Activated effector memory CD4-positive, alpha-beta T cell treated with Interleukin-2 at 50 U/mL for 16 hours (primary cell): ENCODE measurements at places on chromosomes 6 and 20.

DNA sequence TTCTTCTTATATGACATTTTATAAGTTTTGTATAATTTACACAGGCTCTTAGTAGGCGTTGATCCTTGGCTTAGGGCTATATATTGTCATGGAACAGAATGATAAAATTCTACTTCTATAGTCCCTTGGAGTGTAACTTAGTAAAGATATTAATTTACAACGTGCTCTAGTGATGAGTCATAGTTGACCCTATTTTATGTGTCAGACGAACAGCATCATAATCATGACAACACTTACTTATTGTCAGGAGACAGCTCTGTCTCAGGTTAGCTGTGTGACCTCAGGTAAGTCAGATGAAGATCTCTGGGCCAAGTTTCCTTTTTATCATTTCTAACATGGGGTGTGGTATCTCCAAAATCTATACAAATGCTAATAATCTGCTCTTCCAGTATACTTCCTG is 473.5 kb downstream of the UTRN start:
- DNase-seq = no peak

GRCh38 chr6:106976270-106976669 is 1.7 kb upstream of the CD24 start:
- DNase-seq = no peak

DNA sequence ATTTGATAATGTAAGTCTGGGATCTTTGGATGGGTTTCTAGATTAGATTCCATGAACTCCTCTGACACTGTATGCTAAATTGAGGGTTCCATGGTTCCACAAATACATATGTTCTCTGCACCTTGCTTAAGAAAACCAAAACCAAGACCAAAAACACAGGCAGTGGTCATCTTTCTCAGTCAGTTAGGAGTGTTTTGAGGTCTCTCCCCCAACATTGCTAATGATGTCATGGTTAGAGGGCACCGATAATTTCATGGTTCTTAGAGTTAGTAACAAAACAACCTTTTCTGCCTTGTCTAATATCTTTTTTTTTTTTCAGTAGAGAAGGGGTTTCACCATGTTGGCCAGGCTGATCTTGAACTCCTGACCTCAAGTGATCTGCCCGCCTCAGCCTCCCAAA is 44.5 kb downstream of the ARID1B start:
- DNase-seq = no peak

GRCh38 chr6:170253226-170253909 is 37.5 kb downstream of the DLL1 start:
- no peak for DNase-seq

DNA sequence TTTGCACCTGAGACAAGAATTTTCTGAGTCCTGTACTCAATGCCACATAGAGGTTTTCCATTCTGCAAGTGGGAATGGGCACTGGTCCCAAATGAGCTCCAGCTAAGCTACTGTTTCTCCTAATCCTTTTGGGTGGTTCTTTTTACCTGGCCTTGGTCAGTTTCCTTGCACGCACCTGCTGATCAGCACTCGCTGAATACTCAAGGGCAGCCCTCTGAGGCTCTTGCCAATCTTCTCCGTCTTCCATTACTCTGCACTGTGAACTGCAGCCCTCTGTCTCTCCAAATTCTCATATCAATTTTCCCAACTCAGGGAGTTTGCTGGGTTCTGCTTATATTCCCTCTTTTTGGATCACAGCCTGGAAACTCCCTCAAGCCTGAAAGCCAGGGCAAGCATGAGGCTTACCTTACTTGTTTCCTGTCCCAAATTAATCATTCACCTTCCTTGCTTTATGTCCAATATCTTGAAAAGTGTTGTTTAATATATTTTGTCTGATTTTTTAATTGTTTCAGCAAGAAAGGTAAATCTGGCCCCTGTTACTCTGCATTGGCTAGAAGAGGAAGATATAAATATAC is 138.0 kb upstream of the TBX18 start:
- no peak for DNase-seq

GRCh38 chr20:23679133-23680092 is 9.4 kb downstream of the CST4 start:
- no peak for DNase-seq

- DNase-seq = no peak
Measured at GRCh38 chr6:129759796-129760605, 50.0 kb upstream of the ARHGAP18 start.

DNA sequence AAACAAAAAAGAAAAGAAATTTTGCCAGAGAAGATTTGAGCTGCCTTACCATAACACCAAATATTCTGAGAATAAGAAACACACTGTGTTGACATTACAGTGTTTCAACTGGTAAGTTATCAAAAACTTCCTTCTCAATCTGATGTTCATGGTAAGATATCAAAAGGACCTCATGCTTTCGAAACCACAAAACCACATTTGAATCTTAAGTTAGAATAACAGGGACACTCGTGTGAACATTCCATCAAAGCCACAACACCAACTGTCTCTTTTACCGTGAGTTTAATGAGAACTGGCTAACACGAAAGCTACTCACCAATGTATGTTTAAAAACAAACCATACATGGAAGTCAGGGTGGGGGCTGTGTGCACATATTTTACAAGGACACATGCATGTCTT is 73.0 kb upstream of the OPRM1 start:
- no peak for DNase-seq
